NCI-H1436 (cell line): ENCODE measurements at places on chromosomes 2 and 18.
A peak's percentile ranks its signal among the peaks of the same experiment; 100 is the strongest.

DNA sequence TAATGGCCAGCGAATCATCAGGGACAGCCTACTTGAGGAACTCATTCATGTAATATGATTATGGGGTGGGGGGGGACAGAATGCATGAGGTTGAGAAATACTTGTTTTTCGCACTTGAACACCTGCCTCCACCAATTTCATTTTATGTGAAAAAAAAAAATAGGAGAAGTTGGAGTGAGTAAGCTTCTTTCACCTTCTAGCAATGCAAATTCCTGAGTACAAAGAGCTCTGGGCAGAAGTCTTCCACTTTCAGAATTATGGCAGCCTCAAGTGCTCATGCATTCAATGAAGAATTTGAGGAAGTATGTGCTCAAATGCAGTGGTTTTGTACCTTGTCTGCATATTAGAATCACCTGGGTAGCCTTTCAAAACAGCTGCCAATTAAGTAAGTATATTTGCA lies 40.1 kb upstream of the GPD2 start:
- no peak for DNase-seq

GRCh38 chr2:215338883-215339679 lies 27.2 kb downstream of the ATIC start:
- no peak for DNase-seq

- DNase-seq: no peak
Measured at GRCh38 chr2:86107031-86107430, 996 bp downstream of the PTCD3 start.

DNA sequence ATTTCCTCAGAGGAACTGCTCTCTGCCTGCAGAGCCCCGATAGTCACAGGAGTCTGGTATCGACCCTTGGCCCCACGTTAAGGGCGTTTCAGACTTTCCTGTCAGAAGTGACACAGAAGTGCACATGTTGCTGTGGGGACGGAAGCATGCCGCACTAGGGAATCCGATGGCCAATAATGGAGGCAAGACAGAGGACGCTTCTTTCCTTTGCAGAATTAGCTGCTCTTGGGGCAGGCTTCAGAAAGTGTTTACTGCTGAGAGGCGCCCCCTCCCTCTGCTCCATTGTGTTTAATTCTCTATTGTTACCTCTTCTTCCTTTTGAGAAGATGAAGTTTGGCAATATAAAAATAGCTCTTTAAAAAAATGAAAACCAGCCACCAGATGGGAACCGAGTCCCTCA lies 118.6 kb upstream of the EML6 start:
- no peak for DNase-seq

- DNase-seq: no peak
Measured at GRCh38 chr2:128444121-128444771, 125.6 kb upstream of the HS6ST1 start.

- no peak for DNase-seq
Measured at GRCh38 chr18:33616556-33616955, 38.5 kb downstream of the ASXL3 start.

GRCh38 chr2:174072069-174072468 lies 106.9 kb upstream of the SP3 start:
- no peak for DNase-seq

GRCh38 chr2:11824901-11825828 lies 78.7 kb downstream of the LPIN1 start:
- no peak for DNase-seq

GRCh38 chr2:62152000-62152399 lies 43.9 kb upstream of the B3GNT2 start:
- no peak for DNase-seq

GRCh38 chr2:118077636-118078247 lies 10.5 kb upstream of the INSIG2 start:
- no peak for DNase-seq

DNA sequence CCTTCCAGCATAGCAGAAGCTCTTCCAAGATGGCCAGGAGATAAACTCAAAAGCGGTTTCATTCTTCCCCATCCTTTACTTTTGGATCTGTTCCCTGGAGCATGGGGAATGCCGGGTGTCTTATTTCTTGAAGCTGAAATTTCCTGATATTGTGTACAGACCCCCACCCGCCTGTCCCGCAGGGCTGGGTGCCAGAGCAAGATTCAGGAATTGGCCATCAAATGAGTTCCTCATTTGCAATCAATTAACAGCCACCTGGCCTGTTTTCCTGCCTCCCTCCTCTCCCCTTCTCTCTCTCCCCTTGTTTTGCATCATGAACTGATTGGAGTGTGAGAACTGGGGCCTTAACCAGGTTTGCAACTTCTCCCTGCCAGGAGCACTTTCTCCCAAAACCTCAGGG lies 202.1 kb downstream of the SH3RF3 start:
- DNase-seq: no peak

- no peak for DNase-seq
Measured at GRCh38 chr2:209368406-209368805, 55.4 kb upstream of the MAP2 start.

- peak; percentile 78 for DNase-seq
Measured at GRCh38 chr2:85420536-85421259, 2.2 kb downstream of the SH2D6 start.

DNA sequence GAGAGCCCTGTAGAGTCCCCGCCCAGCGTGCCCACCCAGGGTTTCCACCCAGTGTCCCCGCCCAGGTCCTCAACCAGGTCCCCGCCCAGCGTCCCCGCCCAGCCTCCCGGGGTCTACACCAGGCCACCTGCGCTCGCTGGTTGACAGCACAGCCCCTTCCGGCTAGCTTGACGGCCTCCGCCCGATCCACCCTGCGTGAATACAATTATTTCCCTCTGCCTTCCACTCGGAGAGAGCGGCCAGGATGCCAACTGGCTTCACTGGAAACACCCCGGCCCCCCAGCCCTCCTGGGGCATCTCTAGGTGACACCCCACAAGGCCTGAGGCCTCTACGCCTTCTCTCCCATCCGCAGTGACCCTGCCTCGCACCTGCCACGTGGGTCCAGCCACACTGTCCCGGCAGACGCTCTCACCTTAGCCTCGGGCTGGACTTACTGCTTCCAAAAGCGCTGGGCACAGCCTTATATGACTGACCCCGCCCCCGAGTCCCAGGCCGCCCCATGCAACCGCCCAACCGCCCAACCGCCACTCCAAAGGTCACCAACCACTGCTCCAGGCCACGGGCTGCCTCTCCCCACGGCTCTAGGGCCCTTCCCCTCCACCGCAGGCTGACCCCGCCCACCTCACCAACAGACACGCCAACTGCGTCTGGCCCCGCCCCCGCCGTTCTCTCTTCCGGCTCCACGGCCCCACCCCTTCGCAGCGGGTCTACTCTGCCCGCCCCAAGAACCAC lies 188.1 kb downstream of the LAMA1 start:
- no peak for DNase-seq

DNA sequence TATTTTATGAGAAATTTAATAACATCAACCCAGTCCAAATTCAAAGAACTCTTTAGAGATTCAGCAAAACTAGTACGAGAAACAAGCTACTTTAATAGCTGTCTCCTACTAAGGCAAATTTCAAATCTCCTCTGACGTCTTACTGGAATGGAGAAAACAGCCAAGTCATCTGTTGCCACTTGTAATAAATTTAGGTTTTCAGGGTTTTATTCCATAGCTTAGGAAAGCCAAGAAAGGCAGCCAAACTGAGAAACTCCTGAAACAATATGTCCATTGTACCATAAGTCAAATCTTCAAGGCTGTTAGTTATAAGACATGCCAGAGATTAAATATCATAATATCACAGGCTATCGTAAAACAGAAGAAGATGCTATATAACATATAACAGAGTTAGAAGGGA lies 524.6 kb upstream of the SETBP1 start:
- no peak for DNase-seq

- no peak for DNase-seq
Measured at GRCh38 chr2:71129114-71129901, 721 bp downstream of the MCEE start.

GRCh38 chr2:20040489-20041172 lies 10.8 kb downstream of the LAPTM4A start:
- DNase-seq: no peak

DNA sequence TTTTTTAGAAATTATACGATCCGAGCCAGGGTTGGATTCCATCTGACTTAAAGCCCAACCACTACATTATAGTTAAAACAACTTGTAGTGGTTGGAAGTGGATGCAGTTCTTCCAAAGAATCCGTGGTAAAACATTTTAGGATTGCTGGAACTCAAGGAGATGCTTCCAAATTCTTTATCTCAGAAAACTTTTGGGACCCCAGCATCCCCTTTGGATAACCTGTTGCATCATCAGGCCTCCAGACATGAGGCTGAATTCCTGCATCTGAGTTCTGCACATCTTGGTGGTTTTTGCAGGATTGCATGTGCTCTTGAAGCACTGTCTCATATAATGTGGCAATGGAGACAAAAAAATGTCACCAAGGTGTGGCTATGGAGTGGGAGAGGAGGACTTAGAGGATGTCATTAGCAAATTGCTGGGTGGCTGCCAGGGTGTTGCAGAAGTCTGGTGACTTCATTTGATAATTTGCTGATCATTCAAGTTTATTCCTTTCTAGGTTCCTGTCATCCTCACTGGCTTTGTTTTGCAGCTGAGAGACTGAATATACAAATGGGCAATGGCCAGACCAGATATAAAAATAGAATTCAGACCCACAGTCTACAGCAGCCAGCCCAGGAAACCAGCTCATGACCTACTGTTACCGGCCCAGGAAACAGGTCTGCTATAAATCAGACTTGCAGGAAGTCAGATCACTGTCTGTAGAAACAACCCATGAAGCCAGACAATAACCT lies 207.7 kb downstream of the BCL2 start:
- DNase-seq: peak; percentile 7

GRCh38 chr2:45586600-45586999 lies 24.5 kb downstream of the SRBD1 start:
- DNase-seq: no peak

- DNase-seq: no peak
Measured at GRCh38 chr2:181812106-181812743, 79.3 kb upstream of the ITPRID2 start.

DNA sequence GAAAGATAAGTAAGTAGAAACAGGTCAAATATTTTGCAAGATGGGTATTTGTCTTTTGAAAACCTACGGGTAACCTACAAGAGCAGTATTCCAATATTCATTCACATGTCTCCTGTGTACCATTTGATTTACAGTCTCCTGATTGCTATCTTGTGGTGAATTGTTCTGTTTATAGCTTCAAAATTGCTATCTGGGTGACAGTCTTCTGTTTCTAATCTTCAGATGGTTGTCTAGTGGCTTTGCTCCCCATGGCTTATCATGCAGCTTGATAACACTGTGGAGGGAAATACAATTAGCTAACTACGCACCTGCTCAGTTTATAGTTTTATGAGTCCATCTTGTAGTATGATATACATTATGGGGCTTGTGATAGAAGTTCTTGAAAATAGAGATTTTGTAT lies 816.8 kb downstream of the CPS1 start:
- no peak for DNase-seq

DNA sequence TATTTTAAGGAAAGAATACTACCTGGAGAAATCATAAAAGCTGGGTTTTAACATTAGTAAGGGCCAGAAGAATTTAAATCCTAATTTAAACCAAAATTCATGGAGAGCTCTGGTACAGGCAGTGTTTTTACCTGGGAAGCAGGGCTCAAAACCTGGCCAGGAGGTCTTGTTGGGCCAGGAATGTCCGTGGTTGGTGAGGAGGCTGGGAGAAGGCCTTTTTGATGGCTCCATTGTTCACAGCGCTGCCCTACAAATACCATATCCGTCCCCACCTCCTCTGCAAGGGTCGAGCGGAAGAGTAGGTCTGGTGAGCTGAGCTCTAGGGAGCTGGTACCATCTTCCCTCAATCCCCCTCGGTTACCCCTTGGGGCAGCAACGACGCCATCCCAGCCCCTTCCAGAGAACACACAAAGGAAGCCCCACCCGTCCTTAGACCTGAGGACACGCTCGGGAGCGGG lies 10.9 kb upstream of the HOXD1 start:
- DNase-seq: no peak

DNA sequence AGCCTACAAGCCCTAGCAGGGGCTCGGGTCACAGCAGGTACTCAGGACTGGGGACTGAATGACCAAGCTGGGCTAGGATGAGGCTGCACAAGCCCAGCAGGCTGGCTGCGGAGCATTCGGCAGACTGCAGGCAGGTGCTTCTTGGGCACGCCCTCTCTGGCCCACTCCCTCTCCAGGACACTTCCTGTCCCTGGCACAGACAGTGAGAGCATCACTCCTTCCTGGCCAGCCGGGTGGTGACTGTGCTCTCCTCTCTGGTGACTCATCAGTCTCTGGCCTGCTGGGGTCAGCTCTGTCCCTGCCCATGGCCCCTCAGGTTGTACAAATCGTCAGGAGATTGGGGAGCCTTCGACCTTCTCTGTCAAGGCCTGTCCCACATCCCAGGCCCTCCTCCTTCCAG lies 22.5 kb downstream of the C1QL2 start:
- no peak for DNase-seq

- DNase-seq: no peak
Measured at GRCh38 chr2:16522031-16522831, 143.4 kb downstream of the CYRIA start.

DNA sequence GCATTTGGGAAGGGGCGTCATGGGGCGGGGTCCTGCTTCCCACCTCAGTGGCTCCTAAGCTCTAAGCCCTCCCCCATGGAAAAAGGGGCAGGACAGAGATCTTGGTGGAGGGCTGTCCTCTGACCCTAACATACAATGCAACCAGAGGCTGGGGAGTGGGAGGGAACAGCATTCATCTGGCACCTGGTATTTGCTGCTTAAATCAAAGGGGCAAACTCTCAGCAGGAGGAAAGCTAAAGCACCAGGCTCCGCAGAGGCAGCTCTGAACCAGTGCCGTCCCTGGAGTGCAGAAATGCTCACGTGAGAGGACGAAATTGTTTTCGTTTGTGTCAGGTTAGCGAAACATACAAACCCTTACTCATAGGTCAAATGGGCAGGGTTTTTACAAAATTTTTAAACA lies 92.7 kb upstream of the PXDN start:
- DNase-seq: no peak

DNA sequence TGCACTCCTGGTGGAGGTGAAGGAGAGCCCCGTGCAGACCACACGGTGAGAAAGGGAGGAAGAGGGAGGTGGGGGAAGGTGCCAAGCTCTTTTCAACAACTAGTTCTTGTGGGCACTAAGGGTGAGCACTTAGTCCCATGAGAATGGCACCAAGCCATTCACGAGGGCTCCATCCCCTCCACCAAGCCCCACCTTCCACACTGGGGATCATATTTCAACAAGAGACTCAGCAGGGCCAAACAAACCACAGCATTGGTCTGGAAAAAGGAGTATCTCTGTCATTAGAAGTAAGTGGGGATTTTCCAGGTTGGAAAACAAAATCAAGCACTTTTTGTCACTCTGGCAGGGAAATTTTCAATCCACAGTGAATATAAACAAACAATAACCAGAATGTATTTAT lies 38.4 kb downstream of the ZAP70 start:
- no peak for DNase-seq

DNA sequence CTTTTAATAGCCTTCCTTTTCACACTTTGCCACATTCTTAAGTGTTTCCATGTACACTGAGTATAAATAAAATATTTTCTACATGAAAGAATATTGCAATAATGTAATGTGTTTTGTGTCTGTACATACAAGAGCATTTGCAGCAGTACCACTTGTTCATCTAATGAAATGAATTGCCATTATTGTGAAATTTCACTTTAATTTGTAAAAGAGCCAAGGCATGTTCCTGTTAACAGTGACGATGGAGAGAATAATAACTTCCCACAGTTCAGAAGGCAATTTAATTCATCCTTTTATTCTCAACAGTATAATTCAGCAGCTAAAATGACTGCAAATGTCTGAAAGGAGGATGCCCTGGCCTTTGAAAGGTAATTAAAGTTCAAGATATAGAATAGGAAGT lies 853.9 kb downstream of the LRRTM4 start:
- no peak for DNase-seq

GRCh38 chr2:208320686-208321085 lies 54.6 kb downstream of the PIKFYVE start:
- DNase-seq: no peak

GRCh38 chr2:18412980-18413675 lies 147.3 kb downstream of the RDH14 start:
- no peak for DNase-seq
